ENCODE measurements at places on chromosomes 5 and 9.

DNA sequence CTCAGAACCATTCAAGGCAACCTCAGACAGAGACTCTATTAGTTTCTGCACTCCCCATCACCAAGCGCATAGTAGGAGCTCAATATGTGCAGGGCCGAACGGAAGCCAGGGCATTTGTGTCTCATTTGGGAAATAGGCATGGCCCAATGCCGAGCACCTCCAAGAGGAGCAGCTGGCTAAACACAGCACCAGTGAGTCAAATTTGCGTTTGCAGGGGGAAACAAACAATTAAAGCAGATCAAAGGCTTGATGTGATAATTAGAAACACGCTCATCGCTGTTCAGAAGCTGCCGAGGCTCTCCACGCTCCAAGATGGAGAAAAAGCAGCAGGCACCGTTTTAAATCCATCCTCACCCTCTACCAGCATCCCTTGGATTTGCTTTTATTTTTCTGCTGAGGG lies 225.3 kb downstream of the AGTPBP1 start:
- DNase-seq, result no peak

- DNase-seq, result no peak
These were observed 16.5 kb upstream of the SPARC start for GRCh38 chr5:151703227-151703626.

GRCh38 chr5:138932171-138932810 lies 57.2 kb upstream of the LRRTM2 start:
- DNase-seq, result no peak

DNA sequence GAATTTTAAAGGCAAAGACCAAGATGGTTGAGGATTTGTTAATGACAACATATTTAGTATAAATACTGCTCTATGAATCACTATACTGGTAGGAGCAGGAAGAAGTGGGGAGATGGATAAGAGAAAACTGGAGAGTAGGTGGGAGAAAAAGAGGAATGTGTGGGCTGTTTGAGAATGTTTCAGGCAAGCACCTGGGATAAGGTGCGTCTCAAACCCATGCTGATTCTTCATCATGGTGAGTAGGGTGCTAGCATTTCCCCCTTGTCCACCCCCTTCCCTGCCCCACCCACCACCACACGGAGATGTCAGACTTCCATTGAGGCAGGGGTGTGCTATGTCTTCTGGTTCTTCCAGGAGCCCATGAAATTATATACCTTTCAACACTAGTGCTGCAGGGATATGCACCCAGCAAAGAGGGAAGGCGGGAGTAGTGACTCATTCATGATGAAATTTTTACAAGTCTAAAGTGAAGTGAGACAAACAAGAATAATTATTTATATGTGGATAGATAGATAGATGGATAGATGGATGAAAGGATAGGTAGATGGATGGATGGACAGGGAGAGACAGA lies 54.3 kb downstream of the MTX3 start:
- no peak for DNase-seq

DNA sequence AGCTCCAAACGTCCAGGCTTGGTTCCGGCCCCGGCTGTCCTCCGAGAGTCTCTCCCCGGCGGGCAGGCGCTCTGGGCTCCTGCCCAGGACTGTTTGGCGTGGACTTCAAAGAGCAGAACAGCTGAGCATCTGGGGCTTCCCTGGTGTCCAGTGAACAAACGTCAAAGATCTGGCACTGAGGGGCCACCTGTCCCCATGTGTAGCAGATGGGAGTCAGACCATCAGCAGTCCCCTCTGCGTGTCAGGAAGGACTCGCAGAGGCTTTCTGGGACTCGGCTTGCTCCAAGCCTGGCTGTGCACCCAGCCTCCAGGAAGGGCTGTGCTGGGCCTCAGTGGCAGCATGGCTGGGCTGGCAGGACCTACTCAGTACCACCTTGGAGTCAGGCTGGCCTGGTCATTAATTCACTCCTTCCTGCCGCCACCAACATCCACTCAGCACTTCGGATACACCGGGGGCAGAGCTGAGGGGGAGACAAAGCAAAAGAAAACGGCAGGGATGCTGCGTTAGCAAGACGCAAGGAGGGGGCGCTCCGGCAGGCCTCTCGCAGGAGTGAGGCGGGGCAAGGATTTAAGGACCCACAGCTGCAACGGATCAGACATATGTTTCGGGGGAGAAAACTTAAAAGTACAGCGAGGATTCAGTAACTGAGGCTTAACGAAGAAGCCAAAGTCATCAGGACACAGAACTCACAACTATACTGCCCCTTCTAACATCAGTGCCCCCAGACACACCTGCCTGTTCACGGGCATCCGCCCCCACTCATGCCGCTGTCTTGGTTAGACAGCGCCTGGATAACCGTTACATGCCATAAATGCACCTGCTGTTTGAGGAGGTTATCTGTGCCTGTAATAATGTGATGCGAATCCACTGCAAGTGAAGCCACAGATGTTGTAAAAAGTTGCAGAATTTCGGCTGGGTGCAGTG lies 164.5 kb upstream of the PHYKPL start:
- DNase-seq, result peak; percentile 65

DNA sequence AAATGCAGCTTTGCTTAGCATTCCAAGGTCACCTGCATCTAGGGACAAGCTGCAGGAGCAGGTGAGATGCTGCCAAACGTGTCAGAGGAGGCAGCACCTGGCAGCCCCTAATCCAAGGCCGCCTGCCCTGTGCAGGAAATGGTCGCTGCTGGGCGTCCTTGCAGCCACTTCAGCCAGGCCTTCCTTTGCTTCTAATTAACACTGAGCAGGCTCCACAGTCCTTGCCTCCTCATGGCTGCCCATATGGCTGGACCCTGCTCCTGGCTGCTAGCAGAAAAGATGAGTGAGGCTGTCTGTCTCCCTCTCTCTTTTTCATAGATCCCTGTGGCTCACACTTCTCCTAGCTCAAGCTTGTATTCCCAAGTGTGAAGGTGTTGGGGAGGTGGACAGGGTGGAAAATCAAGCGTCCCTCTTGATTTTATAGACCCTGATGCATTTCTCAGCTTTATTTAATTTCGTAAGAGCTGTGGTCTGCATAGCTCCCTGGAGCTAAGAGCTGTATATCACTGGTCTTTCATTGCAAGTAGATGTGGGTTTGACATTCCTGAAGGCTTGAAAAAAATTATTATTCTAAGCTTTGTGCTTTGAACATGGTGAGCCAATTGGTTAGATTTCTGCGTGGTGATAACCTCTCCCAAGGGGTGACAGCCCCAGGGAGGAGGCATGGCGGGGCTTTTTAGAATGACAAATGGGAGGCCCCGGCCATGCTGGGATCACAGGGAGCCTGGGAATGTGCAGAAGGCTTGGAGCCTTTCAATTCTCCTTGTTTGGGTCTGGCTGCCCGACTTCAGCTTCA lies 193.8 kb downstream of the SLIT3 start:
- no peak for DNase-seq

DNA sequence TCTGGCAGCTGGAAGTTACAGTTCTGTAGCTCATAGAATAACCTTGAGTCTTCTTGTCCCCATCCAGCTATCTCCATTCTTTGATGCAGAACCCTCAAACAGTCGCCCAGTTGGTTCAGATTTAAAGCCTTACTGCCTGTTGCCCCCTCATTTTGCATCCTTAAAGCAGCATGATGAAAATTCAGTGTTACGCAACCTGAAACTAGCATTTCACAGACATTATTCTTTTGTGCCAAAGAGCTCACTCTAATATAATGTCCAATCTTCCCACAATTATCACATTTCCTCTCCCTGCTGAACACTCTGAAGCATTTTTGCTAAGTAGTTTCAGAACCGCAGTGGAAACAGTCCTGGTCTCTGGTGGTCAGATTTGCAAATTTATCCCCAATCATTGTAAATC lies 318.0 kb downstream of the PSAT1 start:
- no peak for DNase-seq

DNA sequence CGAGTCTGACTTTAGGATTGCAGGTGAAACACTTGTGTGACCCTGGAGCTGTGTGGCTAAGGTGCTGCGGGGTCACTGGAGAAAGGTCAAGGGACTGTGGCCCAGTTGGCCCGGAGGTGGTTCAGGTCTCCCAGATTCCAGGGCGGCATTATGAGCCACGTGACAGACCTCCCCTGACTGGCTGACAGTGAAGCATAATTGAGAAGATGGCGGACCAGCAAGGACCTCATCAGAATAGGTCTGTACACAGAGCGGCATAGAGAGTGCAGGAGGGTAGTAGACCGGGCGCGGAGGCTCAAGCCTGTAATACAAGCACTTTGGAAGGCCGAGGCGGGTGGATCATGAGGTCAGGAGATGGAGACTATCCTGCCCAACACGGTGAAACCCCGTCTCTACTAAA lies 815 bp upstream of the ODF2 start:
- no peak for DNase-seq

DNA sequence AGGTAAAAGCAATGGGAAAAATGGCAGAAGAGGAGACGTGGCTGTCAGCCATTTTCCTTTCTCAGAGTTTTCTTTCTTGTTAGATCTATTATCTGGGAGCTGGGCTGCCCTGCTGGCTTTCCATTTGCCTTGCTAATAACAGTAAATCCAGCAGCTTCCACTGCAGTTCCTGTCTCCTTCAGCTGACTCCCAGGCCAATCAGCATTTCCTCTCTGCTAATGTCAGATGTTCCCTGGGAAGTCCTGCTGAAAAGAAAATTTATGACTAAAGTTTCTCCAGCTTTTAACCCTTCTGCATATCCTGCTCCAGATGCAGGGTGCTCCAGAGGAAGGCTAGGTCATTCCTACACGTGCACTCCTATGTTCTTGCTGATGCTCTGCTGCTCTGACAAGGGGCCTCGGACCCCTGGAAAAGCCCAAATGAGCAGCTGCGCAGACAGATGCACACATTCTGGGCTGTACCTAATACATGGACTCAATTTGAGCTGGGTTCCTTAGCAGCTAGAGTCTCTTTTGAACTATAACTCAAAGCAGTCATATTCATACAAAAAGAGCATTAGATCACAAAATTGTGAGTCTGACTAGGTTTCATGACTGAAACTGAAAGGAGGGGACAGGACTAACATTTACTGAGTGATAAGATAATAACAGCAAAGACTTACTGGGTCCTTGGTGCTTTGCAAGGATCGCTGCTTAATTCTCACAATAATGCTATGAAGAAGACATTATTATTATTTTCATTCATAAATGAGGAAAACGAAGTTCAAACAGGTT lies 182.2 kb downstream of the MAPKAP1 start:
- DNase-seq, result no peak

GRCh38 chr5:57382655-57383054 lies 100.0 kb downstream of the ACTBL2 start:
- DNase-seq, result no peak

GRCh38 chr5:143315929-143316328 lies 87.6 kb downstream of the NR3C1 start:
- no peak for DNase-seq

- no peak for DNase-seq
These were observed 58.7 kb upstream of the RGMB start for GRCh38 chr5:98714710-98715288.

DNA sequence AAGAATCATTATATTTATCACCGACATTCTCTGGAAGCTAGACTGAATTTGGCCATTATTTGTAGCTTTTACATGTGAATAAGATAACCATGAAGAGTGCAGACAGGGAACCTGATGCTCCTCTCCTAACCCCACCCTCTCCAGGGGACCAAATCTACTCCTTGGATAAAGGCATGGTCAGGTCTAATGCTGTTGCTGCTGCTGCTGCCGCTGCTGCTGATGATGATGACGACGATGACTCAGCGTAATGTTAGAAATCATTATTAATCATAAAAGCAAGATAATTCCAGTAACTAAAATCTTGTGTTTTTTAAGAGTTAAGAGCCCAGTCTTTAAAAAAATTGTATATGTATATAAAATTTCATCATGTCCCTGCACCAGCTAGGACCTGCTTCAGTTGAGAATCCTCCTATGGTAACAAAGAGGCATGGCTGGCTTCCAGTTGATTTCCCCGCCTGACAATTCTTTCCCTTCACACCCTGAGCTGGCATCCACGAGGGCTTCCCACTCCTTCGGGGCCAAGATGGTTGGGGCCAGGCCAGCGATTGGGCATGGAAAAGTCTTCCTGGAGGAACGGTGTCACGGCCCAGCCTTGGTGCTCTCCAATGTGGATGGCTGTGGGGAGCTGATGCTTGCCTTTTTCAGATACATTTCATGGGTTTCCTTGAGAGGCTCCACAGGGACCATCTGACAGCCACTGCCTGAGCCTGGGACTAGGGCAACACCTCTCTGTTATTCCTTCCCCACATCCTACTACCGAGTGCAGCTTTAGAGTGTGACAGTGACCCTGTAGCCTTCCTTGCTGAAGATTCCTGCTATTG lies 400.0 kb downstream of the CTNND2 start:
- no peak for DNase-seq

DNA sequence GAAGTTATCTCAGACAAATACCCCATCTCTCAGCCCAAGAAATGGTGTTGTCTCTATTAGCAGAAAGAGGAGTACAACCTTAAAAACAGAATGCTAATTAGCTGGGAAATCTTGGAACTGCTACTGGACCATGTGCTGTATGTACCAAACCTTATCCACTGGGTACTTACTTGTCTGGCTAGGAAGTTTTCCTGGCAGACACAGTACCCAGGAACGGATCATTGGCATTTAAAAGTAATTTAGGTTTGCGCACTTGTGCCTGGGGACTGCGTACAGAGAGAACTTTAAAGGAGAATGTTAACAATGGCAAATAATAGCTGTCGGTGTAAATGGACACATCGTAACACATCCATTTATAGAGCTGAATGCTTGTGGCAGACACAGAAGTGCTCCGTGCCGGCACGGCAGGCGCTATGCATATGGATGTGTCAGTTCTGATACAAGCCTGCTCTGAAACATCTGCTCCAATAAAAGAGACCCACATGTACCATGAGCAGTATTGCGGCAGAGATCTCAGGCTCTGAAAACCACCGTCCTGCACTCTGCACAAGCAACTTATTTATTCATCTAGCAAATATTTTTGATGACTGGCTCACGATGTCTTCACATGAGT lies 290.6 kb upstream of the PANK3 start:
- DNase-seq, result peak; percentile 47

DNA sequence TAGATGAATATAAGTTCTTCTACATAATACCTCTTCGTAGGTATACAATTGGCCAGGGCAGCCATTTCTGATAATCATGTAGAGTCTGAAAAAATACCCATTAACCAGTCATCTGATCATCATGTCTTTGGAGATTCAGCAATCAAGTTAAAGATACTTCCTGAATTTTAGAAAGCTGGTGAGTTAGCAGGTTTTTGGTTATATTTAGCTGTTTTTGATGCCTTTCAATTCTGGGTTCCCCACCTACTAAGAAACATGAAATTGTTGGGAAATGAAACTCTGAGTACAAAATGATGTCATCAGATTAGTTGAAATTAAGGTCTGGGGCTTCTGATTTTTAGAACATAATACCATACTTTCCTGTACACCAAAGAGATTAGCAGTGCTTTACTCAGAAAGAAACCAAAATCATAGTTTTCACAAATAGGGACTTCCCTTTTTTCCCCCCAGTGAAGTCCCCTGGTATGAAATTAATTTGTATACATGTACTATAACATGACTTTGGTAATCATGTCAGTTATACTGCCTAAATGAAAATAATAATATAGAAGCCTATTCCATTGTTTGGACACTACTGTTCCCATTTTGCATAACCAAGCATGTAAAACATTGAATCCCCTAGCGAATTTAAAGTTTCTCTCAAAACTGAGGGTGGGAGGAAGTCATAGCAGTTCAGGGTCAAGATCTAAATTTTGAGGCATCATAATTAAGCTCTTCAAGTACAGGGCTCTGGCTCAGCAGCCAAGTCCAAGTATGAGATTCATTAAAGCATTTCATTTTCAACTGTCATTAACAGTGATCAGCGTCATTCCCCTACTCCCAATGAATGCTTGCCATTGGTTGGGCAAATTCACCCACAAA lies 17.9 kb downstream of the PRLR start:
- no peak for DNase-seq

Data from Right ventricle myocardium superior (tissue), 1 donor.